Activated T-cell treated with anti-CD3 and anti-CD28 coated beads, Interleukin-2, amount 50 U/mL, for 72 hours (primary cell): ENCODE measurements at places on chromosomes 5 and 9. TPM values are rescaled to one million over a fixed set of nuclear protein-coding genes. Genes with fewer than 3 reads are reported as not detected.

Gene MORN5
- not detected for total RNA-seq

Gene GLRA1
- not detected for total RNA-seq

Gene PHYHD1
- 1.9 TPM for total RNA-seq

Gene LRRTM2
- 0.23 TPM for total RNA-seq

Gene GRXCR2
- total RNA-seq: not detected

Gene PCDHB1
- total RNA-seq: not detected

Gene CCDC152
- 13.5 TPM for total RNA-seq

Gene PCDHB15
- not detected for total RNA-seq

- DNase-seq: no peak
Measured at GRCh38 chr5:134171972-134172371, 4.8 kb downstream of the SKP1 start.

- DNase-seq: no peak
Measured at GRCh38 chr5:157913575-157913974, 54.6 kb upstream of the CLINT1 start.

DNA sequence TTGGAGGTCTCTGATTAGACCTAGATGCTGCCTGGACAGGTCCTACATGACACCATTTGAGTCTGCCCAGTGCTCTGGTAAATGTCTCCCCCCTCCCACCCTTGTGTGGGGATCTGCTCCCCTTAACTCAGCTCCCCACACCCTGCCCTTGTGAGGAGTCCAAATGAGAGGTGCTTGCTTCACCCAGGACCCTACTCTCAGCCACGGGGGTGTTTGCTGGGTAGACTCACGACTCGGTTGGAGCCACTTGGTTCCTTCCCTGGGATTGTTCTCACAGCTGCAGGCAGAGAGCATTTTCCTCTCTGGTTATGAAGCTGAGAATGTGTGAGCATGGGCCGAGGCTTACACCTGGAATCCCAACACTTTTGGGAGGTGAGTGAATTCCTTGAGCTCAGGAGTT is 204.7 kb downstream of the CDK5RAP2 start:
- no peak for DNase-seq

DNA sequence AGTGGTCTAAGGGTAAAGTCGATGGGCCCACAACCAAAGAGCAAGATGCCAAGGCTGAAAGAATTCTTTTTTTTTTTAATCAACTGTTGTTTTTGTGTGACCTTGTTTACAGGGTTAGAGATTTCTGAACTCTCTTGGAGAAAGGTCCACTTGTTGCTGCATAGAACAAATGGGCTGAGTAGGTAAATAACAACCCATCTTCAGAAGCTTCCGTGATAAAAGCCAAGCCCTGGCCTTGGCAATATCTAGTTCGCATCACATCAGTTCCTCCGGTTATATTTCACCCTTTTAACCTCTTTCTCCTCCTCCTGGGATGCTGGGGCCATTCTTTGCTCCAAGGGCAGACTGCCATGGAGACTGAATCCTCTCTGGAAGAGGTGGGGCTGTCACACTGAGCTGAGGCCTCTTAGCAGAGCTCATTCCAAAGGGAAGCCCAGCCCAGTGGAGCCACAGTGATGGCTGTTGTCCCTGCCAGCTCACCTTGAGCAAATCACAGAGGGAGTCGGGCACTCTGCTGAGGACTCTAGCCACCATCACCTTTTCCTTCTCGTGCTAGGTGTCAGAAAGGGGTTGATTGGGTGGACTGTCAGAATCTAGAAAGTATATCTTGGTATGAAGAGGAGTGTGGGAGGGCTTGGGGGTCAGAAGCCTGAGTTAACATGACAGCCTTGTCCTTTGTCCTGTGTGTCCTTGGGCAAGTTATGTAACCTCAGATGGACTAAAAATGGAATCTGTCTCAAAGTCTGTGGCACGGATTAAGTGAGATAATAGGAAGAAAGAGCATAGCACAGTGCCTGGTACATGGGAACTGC is 17.9 kb downstream of the ANKRD55 start:
- DNase-seq: no peak

GRCh38 chr9:12185856-12186255 is 507.3 kb upstream of the TYRP1 start:
- DNase-seq: no peak

GRCh38 chr9:109872901-109873300 is 92.9 kb downstream of the PALM2AKAP2 start:
- no peak for DNase-seq

DNA sequence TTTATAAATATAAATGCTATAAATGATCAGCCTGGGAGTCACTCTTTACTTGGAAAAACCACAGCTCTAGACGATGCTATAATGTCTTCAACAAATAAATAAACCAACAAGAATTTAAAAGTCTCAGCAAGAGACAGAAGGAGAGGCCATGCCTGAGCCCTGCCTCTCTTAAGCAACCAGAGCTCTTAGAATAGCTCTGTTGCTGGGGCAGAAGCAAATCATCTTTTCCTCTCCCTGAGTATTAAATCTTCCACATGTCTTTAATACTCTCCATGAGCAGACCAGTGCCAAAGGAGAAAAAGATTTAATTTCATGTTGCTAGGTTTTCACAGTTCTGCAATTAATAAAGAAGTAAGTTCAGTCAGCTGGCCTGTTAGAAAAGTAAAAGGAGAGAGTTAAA is 408.0 kb upstream of the SLC30A5 start:
- DNase-seq: no peak

DNA sequence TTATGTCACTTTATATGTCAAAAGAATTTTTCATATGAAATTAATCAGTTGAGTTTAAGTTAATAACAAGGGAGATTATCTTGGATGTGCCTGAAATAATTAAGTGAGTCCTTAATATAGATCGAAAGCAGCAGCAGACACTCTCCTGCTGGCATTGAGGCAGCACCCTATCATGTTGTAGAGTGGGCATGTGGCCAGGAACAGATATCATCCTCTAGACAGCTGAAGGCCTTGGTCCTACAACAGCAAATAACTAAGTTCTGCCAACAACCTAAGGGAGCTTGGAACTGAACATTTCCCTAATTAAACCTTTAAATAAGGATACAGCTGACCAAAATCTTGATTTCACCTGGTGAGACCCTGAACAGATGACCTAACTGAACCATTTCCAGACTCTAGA is 25.8 kb upstream of the UGT3A1 start:
- DNase-seq: no peak

DNA sequence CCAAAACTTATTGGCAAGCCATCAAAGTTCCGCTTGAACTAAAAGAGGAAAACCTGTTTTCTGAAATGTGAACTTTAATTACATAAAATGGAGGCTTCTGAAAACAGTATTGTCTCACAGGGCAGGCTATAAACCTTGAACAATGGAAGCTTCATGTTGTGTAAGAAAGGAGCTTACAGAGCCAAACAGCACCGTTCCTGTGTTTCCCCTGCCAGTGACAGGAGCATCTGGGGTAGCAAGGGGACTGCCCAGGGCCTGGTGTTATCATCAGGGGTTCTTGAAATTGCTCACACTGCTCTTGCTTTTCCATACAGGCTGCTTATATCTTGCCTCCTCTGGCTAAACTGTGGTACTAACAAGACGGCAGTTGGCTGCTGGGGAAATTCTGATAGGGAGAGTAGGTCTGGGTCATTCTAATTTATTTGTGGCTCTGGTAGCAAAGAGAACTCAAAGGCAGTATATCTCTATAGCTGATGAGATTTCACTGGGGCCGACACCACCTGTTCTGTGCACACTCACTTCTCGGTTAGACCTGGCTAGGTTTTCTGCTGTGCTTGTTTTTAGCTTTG is 40.4 kb downstream of the BASP1 start:
- peak; percentile 4 for DNase-seq

DNA sequence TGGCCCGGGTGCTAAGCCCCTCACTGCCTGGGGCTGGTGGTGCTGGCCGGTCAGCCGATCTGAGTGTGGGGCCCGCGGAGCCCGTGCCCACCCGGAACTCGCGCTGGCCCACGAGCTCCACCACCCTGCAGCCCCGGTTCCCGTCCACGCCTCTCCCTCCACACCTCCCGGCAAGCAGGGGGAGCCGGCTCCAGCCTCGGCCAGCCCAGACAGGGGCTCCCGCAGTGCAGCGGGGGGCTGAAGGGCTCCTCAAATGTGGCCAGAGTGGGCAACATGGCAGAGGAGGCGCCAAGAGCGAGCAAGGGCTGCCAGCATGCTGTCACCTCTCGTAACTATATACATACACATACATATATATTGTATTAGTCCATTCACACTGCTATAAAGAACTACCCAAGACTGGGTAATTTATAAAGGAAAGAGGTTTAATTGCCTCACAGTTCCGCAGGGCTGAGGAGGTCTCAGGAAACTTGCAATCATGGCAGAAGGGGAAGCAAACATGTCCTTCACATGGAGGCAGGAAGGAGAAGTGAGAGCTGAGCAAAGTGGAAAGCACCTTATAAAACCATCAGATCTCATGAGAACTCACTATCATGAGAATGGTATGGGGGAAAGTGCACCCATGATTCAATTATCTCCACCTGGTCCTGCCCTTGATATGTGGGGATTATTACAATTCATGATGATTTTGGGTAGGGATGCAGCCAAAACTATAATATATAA is 56.8 kb downstream of the LIX1 start:
- DNase-seq: no peak

GRCh38 chr5:69048230-69048629 is 45.6 kb upstream of the SLC30A5 start:
- DNase-seq: no peak

DNA sequence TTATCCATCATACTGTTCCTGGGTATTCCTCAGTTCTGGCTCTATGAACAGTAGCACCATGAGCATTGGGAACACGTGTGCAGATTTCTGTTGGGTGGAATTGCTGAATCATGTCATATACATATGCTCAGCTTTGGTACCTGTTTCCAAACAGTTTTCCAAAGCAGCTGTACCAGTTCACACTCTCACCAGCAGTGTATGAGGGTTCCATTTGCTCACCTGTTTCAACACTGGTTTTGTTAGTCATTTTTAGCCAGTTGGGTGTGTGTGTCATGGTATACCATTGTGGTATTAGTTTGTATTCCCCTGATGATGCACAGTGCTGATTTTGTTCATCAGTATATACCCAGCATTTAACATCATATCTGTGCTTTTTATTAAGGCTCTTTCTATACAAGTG is 56.7 kb upstream of the ECM2 start:
- DNase-seq: peak; percentile 4

DNA sequence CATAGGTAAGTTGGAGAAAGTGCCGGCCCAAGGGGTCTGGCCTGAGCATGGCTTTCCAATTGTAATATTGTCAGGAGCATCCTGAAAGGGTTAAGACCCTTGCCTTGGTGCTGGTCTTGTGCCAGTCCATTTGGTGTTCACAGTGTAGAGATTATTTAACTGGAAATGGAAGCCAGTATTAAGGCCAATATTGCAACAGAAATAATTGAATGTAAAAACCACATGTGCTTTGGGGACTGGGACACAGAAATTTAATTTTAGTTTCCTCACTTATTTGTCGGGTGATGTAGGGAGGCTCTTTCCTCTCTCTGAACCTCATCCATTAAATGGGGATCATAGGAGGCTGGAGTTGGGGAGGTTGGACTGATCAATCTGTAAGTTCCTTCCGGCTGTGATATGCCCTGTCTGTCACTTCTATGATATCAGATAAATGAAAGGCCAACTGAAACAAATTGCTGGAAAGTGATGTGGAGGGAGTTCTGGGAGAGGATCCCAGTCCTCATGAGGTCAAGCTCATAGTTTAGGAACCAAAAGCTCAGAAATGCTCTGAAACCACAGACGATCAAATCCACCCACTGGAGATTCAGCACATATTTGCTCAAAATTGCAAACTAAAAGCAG is 54.8 kb upstream of the COL15A1 start:
- DNase-seq: no peak

DNA sequence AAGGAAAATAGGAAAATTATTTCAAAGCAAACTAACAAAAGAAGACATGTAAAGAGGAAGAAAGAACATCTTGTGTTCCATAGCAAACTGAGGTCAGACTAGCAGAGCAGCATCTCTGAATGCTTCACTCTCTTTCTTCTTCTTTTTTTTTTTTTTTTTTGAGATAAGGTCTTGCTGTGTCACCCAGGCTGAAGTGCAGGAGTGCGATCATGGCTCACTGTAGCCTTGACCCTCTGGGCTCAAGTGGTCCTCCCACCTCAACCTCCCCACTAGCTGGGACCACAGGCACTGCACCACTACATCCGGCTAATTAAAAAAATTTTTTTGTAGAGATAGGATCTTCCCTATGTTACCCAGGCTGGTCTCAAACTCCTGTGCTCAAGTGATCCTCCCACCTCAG is 36.6 kb downstream of the MELK start:
- no peak for DNase-seq

DNA sequence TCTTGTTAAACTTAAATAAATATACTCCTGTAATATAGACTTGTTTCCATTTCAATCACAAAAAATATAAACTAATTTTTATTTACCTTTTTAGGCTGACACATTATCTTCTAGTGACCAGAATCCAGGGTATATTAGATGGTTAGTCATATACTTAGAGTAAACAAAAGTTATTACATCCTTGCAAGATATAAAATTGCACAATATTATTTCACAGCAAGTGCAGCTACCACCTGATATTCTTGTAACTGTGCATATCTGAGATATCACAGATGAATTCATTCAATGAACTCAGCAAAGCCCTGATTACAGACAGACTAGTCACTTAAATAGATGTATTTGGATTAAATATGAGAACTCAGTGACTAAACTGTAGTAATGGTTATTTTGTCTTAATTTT is 25.6 kb upstream of the ARRDC3 start:
- DNase-seq: no peak

- DNase-seq: no peak
Measured at GRCh38 chr9:131312822-131313770, 23.6 kb downstream of the PLPP7 start.

- no peak for DNase-seq
Measured at GRCh38 chr5:64790210-64790609, 21.5 kb downstream of the CWC27 start.

DNA sequence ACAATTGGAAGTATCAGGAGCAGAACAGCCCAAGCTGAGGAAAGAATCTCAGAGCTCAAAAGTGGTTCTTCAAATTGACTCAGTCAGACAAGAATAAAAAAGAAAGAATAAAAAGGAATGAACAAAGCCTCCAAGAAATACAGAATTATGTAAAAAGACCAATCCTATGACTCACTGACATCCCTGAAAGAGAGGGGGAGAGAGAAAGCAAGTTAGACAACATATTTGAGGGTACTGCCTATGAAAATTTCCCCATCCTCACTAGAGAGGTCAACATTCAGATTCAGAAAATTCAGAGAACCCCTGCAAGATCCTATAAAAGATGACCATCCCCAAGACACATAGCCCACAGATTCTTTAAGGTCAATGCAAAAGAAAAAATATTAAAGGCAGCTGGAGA is 173.2 kb downstream of the ALDH1A1 start:
- DNase-seq: no peak

DNA sequence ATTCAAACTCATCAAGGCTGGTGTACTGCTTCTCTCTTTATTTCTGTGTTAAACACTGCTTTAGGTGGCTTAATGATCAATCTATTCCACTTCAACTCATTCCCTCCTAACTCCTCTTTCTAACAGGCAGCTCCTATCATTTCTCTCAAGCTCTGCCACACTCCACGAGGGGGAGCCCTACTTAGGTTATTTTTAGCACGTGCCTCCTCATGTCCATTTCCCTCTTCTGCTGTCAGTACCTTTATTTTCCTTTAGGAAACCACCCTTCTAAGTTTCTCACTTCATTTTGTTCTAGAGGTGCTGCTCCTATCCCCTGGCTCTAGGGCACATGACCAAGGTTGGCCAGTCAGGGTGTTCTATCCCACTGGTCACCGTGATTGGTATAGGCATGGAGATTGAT is 6.7 kb upstream of the BRINP1 start:
- no peak for DNase-seq
